ENCODE measurements at places on chromosomes 4 and X.

DNA sequence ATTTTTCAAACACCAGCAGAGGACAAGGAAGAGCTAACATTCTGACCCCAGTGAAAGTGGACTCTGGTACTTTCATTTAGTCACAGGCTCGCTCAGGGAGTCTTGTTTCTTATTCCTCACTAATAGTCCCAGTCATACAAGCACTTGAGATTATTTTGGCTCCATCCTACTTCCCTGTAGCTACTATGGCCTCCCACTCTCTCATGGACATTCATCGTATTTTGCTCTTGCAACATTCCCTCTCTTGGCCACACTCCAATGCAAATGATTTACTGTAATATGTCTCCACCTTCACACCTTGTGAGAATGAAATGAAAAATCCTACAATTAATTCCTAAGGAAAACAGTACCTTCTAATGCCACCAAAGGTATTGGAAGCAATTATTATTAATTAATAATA is 21.3 kb downstream of the PLRG1 start:
- DNase-seq: no peak

DNA sequence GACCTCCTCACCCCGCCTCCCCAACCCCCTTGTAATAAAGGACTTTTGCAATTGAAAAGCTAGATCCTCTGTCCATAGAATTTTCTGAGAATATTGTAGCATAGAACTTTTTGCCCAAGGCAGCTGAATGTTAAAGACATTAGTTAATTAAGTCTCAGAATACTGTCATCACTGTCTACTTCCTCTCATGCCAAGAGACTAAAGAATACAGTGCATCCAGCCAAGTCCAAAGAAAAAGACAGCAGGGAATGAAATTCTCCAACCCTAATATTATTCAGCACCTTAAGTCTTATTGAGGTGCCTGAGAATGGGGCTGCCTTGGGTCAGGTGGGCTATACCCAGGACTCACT is 313.3 kb upstream of the GATB start:
- DNase-seq: no peak

DNA sequence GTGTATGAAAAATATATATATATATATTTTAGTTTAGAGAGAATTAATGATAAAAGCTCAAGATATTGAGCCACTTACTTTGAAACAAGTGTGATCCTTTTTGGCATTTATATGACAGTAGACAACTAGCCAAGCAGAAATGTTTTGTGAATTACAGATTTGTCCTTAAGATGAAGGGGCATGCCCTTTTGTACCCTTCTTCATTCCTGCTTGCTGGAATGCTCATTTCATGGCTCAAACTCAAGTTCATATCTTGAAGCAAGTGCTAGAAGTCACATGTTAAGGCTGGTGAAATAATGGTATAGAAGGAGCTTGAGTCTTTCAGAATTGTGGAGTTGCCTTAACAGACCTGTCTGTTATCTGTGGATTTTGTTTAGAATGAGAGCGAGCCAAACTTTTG is 203.0 kb downstream of the BMPR1B start:
- DNase-seq: no peak

DNA sequence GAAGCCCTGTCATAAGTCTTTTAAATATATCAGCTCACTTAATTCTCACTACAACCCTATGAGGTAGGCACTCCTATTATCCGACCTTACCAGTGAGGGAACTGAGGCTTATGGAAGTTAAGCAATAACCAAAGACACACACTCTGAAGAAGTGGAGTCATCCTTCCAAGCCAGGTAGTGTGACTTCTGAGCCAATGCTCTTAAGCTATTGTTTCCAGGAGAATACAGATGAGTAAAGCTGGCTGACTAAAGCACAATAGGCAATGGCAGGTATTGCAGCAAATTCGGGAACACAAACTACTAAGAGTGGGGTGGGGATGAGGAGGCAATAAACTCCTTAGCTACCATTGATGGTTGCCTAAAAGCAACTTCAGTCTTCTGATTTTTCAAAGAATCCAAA is 81.8 kb upstream of the KIT start:
- no peak for DNase-seq

Measured in BE2C (cell line).